ENCODE measurements at places on chromosomes 5 and 9.

DNA sequence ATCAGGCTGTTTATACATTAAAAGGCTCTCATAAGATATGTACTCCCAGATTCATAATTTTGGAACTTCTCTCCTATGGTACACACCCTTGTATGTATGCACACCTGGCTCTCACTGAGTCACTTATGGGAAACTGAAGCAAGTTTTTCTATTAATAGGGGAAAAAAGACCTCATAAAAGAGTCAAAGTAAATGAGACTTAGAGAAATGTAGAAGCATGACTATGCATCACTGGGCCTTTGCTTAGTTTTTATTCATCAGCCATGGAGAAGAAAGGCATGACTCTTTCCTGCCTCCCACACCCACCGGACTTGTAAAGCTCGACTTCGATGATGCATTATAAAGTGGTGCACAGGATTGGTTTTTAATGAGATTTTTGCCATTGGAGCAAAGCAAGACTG, 28.2 kb downstream of the MTAP start:
- DNase-seq, result no peak

DNA sequence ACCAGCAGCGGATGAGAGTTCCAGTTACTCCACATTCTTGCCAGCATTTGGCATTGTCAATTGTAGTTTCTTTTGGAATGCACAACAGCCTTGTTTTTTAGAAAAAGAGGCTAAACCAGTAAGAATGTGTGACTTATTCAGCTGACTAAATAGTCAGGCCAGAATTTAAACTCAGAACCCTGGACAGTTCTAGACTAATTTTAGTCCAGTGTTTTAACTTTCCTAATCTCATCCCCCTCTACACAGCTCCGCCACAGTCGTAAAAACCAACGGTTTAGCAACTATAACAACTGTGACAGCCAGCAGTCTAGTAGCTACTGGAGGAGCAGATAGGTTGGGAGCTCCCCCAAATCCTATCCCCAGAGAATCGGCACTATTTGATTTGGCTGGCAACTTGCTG, 103.7 kb downstream of the FOXD1 start:
- DNase-seq, result no peak

- no peak for DNase-seq
These were observed 30.6 kb upstream of the SPINK4 start for GRCh38 chr9:33209394-33209793.

- DNase-seq, result no peak
These were observed 38.6 kb downstream of the HTR4 start for GRCh38 chr5:148615644-148616275.

- no peak for DNase-seq
These were observed 380.5 kb upstream of the SMC2 start for GRCh38 chr9:103713631-103714030.

GRCh38 chr9:81851340-81851739, 76.9 kb upstream of the SPATA31D4 start:
- DNase-seq, result no peak

DNA sequence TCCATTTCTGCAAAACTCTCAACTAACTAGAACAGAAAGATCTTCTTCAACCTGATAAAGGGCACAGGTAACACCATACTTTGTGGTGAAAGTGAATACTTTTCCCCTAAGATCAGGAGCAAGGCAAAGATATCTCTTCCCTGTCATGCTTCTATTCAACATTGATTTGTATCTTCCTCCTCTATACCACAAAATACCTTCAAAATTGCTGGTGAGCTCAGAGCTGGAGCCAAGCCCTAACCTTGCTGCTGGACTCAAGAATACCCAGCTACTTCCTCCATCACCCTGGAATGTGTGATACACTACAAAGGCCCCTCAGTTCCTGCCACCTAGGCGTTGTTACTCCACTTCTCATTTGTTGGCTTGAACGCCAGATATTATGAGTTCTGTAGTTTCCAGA, 499.0 kb downstream of the ACTL7B start:
- no peak for DNase-seq

Data from iPS DF 19.7 (cell line).